NCI-H446 (cell line): ENCODE measurements at places on chromosomes 5 and 9.
A peak's percentile ranks its signal among the peaks of the same experiment; 100 is the strongest.

DNA sequence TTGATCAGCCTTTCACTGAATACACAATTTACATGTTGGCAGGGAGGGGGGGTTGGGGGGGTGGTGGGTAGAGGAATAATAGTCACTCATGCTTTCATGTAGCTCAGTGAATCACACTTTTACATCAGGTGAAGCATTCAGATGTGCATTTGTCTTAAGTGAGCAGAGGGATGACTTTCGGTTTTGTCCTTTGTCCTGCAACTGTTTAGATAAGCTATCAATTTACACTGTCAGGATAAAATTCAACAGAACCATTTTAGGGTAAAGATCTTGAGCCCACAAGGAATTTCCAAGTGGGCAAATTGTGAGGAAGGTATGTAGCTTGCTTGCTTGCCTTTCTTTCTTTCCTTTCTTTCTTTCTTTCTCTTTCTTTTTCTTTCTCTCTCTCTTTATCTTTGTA lies 576.2 kb downstream of the MTRR start:
- no peak for DNase-seq

- DNase-seq = no peak
Observed at GRCh38 chr9:99962680-99963261, 56.3 kb downstream of the STX17 start.

GRCh38 chr9:89022001-89022759 lies 30.9 kb downstream of the S1PR3 start:
- DNase-seq = no peak

- DNase-seq = no peak
Observed at GRCh38 chr9:99971410-99971809, 65.0 kb downstream of the STX17 start.

DNA sequence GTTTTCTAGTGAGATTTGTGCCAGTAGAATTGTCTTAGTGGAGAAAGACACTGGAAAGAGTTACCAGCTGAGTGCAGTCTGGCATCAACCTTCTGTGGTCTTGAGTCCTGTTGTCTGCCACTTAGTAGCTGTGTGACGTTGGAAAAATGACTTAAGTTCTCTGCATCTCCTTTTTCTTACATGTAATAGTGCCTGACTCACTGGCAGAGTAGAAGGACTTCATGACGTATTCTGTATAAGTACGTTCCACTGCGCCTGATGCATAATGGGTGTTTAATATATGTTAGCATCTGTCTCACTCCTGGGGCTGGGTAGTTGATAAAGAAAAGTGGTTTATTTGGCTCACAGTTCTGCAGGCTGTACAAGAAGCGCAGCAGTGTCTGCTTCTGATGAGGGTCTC lies 144.8 kb downstream of the ST8SIA4 start:
- no peak for DNase-seq

- no peak for DNase-seq
Observed at GRCh38 chr5:34686762-34687268, 30.7 kb downstream of the RAI14 start.

DNA sequence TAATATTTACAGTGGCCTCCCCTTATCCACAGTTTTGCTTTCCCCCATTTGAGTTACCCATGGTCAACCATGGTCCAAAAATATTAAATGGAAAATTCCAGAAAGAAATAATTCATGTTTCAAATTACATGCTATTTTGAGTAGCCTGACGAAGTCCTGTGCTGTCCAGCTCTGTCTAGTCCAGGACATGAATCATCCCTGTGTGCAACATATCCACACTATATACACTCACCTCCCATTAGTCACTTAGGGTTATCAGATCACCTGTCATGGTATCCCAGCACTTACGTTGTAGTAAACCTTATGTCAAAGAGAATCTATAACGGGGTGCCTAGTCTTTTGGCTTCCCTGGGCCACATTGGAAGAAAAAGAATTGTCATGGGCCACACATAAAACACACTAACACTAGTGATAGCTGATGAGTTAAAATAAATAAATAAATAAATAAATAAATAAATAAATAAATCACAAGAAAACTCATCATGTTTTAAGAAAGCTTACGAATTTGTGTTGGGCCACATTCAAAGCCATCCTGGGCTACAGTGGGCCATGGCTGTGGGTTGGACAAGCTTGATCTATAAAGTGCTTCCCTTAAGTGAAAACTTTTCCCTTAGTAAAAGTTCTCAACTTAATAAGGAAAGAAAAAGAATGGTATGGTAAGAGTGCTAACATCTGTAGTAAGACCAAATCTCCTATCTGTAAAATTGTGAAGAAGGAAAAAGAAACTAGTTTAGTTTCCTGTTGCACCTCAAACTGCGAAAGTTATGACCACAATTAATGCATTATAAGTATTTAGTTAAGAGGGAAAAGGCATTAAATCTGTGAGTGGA lies 15.9 kb upstream of the OMD start:
- no peak for DNase-seq

DNA sequence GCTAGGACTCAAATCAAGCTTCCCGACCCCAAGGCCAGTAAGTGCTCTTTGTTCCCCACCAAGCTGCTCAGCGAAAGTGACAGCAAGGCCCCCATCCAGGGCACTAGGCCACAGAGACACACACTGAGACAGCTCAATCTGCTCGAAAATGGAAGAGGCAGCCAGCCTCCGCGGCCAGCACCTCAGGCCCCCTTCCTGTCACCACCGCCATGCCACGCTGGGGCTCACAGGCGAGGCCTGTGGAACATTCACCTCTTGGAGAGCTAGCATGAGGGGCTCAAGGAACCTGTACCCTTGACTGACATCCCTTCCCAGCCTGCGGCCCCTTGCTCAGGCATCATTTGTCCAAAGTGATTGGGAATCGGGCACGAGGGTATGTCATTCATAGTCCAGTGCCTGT lies 71.4 kb downstream of the PAX5 start:
- no peak for DNase-seq

DNA sequence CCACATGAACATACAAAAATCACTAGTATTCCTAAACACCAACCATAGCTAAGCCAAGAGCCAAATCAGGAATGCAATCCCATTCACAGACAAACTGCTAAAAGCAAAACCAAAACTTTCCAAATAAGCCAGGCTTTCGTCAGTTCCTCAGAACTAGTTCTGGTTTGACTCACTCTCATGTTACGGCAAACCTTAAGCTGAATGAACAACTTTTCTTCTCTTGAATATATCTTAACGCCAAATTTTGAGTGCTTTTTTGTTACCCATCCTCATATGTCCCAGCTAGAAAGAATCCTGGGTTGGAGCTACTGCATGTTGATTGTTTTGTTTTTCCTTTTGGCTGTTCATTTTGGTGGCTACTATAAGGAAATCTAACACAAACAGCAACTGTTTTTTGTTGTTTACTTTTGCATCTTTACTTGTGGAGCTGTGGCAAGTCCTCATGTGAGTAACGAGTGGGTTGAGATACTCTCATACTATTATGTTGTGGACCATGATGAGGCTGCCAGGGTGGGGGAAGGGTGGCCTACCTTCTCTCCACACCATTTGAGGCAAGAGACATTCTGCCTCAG lies at the start of gene PDCD1LG2:
TSS of gene PDCD1LG2 (plus strand) at position 172 of the 572 bp plus-strand sequence. CDS start 12,016 bp downstream, outside the sequence.
- no peak for DNase-seq

DNA sequence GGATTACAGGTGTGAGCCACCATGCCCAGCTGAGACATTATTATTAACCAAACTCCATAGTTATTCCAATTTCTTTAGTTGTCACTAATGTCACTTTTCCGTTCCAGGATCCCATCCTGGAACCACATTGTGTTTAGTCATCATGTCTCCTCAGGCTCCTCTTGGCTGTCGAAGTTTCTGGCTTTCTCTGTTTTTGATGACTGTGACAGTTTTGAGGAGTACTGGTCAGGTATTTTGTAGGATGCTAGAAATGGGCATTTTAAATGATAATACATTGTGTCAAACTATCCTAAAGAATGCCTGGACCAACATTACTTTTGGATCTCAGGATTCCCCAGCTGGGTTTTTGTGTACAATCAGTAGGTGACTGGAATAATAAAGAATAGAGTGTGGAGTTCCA lies 19.8 kb upstream of the NEUROG1 start:
- no peak for DNase-seq

- no peak for DNase-seq
Observed at GRCh38 chr9:111039231-111039906, 1.1 kb upstream of the LPAR1 start.

- DNase-seq = no peak
Observed at GRCh38 chr9:76651119-76651705, 113.0 kb upstream of the PCA3 start.

DNA sequence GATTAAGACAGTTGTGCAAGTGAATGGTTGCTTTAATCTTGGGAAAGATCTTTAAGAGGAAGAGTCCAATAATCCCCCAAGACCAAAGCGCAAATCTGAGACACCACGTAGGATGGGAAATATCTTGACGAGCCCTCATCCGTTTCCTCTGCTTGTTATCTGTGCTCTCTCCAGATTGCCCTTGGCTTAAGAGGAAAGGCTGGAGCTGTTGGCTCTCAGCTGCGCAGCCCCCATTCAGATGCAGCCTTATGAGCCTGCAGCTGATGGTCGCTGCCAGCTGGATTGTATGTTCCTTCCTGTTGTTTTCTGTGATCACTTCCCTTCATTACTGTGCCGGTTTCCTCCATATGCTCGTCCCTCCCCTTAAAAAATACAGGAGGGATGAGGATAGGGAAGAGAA lies 47.7 kb downstream of the PWWP2A start:
- DNase-seq = no peak

DNA sequence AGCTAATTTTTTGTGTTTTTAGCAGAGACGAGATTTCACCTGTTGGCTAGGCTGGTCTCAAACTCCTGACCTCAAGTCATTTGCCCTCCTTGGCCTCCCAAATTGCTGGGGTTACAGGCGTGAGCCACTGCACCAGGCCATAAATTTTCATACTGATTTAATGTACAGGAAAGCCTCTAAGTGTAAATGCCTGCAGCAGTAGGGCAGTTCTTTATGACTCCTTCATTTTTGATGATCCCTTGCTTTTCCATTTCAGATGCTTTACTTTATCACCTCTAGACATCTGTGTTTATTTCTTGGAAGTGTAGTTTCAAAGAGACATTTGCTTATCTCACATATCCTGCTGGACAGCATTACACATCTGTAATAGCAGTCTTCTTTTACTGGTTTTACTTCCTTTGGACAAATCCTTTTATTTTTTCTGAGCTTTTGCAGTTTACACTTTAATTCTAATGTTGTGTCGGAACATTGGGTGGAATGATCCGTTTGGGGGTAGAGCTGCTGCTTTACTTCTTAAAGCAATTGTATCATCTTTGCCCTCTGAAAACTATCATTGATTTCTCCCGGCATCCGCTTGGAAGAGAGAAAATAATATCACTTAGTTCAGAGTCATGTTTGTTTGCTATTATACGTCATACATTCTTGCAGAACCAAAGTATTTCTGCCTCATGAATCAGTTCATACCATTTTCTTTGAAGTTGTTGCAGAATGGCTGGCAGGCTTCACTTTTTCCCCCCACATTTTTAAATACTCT lies 36.0 kb downstream of the SCGB3A1 start:
- DNase-seq = no peak

DNA sequence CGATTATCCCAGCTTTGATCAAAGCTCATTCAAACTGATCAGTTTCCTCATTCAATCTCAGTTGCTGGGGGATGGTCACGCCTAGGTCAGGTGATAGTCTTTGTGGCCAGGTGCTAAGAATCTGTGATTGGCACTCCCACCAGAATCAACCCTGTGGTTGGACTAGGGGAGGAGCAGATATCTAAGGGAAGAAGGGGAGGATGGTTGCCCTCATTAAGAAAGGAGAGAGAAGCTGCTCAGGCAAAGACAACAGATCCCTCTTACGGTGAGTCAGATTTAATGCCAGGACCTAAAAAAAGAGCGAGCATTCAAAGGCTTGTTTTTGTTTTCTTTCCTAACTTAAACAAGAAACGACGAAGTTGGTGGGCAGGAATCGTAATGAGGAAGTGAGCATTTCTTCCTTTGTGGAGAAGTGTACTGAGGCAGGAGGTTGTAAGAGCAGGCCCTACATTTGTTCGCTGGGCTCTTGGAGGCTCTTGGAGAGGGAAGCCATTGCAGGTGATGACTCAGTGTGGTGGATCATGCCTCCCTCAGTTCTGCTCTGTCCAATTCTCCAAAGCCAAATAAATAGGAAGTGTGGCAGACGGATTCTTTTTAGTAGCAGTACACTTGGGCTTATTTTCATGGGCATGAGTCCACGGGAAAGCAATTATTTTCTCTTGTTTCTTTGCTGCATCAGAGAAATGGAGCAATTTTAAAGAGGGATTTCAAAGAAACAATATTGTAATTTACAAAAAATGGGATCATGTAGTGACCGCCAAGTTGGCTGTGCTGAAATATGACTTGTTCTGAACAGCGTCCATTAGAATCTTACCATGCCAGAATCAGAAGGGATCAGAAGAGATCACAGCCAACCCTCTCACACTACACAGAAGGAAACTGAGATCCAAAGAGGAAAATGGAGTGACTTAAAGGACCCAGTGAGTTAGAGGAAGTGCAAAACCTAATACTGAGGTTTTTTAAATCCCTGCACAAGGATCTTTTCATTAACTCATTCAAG lies 18.7 kb upstream of the TGFBR1 start:
- no peak for DNase-seq

DNA sequence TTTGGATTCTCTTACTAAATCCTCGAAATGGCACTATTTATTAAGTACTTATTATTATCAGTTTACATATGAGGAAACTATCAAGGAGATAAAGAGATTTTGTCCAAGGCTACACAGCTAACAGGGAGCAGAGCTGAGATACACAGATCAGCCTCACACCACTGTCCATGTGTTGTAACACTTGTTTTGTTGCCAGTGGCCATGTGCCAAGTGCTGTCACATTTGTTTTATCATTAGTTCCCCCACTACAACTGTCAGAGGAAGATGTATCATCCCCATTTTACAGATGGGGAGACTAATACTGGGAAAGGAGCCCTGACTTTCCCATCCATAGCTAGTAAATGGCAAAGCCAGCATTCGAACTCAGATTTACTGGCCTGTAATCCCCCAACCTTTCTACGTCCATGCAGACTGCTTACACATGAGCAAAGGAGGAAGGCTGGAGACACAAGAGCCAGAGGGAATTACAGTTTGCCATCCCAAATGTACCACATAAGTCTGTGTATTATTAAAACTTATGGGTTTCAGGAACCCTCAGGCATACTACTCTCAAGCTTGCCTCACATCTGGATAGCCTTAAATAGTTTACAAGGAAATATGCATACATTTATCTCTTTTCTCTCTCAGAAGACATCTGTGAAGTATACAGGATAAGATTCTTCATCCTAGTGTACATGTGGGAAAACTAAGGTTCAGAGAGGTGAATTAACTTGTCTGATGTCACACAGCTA lies 25.1 kb downstream of the PAPPA start:
- no peak for DNase-seq

DNA sequence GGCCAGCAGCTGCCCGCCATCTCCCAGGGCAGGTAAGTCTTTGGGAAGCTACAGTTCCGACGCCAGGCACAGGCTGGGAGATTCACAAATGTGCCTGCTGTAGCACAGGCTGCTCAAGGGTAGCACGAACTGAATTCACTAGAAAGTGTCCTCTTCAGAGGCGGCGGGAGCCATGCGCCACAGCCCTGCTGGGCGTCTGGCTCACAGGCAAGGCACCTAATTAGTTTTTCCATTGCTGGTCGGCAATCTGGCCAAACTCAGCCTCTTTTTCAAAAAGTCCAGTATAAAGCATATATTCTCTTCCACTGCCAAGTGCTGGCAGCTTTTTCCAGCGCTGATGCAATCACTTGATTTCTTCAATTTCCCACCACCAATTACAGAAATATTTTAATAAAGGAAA lies 128.9 kb upstream of the RAPGEF1 start:
- peak; percentile 80 for DNase-seq
